NCI-H510A (cell line): ENCODE measurements at places on chromosomes 3 and 15.

DNA sequence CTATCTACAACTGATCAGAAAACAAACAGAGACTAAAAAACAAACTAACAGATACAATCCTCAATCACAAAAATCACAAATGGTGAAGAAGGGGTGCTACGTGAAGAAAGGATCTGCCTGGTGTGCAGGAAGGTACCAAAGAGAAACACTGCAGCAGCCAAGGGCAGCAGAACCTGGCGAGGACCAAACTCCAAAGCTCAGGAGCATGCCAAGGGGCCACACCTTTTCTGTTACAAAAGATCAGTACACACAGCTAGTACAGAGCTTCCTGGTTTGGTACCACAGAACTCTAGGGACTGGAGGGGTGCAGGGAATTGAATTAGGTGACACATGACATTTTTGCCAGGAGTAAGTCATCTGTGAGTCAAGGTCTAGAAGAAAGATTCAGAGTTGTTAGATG lies 107.4 kb upstream of the GRM7 start:
- no peak for DNase-seq

DNA sequence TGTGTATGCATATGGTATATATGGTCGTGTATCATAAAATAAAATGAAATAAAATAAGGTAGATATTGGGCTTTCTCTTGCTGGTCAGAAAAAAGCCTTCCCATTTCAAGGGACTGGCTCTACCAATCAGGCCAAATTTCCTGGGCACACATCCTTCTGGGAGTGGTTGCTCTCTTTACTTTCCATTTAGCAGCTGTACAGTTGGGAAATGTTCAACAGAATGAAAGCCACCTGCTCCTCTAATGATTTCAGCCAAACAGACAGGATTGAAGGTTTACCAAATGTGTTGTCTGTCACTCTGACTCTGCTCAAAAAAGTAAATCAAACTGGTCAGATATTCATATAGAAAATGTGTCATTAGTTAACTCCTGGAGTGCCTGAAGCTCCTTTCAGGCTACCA lies 380.4 kb downstream of the ROBO2 start:
- no peak for DNase-seq

DNA sequence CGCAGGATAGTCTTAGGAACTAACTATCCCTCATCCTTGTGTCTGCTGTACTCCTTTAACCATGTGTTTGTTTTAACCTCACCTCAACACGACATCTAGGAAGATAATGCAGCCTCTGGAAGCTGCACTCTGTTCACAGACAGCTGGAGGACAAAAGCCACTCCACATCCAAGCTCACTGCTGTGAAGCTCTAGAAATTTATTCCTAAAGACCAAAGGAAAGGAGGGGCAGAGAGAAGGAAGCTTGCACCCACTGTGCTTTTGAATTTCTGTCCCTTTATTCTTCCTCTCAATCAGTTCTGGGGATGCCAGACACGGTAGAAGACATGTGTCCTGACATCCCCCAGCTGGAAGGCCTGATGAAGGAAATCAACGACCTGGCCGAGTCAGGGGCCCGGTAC lies 182.9 kb upstream of the CHRM5 start:
- no peak for DNase-seq

- DNase-seq, result no peak
Observed at GRCh38 chr3:59877263-59878037, 827.6 kb upstream of the CFAP20DC start.

GRCh38 chr3:9749296-9749644 lies 482 bp upstream of the OGG1 start:
- no peak for DNase-seq

DNA sequence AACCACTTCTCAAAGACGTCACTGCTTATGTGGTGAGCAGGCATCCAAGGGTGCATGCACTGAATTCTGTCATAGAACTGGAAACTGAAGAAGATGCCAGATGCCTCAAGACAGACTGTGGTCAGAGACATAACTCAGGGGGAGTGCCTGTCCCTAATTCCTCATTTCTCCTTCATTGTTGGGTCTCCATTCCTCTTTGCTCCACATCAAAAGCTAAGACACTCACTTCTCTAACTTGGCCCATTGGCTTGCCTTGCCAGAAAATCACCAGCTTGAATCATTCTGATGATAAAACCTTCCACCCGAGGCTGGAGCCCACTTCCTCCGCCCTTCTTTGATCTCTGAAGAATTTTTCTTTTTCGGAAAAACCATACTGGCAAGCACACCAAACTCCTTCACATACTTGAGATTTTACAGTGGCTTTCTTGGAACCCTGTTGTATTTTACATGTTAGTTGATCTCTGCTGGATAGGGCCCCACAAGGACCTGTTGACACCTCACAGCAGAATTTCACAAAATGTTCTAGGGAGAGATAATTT lies 69.9 kb downstream of the COL8A1 start:
- no peak for DNase-seq

DNA sequence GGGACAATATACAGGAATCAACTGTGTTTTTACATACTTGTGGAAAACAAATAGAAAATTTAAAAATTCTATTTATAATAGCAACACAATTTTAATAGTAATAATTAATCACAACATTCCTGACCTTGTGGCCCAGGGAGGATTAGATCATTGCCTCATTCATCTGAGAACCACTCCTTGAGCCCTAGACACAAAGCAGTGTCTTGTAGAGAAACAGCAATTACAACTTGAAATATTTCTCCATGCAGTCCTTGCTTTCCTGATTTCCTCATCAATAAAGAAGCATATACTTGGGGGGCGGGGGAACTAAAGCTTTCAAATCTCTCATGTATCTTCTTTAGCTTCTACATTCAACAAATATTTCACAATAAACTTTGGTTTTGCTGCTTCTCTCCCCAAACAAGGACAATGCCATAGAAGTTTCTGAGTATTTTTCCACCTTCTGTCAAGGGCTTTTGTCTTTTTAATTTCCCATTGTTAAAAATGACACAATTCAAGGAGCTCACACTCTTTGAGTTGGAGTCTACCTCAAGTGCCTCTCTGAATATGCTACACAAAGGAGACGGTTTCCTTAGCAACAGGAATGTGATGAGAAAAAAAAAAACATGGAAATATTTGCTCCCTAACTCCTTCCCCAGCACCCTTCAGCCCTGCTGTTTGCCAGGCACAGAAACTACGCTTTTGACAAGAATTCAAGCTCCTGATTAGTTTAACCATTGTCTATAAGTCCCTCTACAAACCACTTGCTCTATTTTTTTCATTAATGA lies 118.8 kb downstream of the ARPP21 start:
- DNase-seq, result no peak

- no peak for DNase-seq
Observed at GRCh38 chr15:99100245-99101173, 4.4 kb upstream of the SYNM start.

DNA sequence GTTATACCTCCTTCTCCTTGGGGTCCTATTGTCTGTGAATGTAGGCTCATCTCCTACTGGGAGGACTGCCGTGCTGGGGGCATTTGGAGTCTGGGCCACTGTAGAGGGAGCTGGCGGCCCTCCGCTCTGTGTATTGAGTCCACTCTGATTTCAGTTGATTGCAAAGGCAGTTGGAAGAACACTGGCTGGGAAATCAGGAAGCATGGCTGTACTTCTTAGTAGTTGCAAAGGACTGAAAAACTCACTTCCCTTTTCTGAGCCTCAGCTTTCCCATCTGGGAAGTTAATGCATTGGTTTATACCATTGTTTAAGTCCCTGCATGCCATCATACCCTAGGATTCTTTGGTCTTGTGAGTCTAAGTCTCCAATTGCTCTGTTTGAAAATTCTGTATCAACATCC lies 46.7 kb downstream of the TMED3 start:
- no peak for DNase-seq

- DNase-seq, result no peak
Observed at GRCh38 chr3:62046326-62046725, 327.0 kb downstream of the FEZF2 start.

DNA sequence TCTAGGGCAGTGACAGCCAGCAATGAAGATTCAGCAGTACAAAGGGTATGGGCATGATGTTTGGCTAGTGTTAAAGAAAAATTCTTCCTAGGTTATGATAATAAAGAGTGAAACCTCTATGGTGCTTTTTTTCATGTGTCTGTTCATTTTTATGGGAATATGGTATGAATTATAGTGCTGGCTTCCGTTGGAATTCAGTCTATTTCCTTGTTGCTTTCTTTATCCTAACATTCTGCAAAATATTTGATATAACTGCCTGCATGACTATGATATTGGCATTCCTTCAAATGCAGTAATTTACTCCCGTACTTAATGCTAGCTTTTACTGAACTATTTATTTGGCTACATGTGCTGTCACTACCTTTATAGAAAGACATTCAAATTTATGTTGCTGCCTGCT lies 57.6 kb upstream of the ATP11B start:
- DNase-seq, result no peak

DNA sequence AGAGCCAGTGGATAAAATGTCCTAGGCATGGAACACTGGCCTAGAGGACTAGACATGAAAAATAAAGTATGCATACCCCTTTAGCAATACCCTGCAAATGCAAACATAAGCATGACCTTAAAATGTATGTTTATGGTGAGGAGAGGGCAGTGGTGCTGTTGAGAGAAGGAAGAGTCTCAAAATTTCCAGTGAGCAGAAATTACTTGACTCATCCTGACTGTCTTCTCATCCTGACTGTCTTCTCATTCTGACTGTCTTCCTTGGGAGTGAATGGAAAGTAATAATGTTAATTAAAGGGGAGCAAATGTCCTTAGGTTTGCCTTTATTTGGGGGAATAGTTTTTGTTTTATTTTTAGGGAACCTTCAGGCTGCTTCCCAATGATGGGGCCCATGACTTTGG lies 121.5 kb upstream of the GALNT15 start:
- no peak for DNase-seq

DNA sequence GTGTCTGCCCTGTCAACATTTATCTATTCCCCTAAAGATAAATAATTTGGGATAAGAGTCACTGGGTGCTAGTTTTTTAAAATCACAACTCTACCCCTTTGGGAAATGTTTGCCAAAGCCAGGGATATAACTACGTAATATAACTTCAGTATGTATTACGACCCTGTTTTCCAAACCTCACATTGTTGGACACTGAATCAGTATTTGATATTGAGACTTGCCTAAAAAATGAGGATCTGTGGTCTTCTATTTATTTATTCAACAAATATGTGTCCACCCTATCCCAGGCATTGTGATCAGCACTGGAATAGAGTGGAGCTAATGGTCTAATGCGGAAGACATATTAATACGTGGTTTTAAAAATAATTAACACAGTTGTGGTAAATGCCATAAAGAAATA lies 4.5 kb upstream of the MGA start:
- no peak for DNase-seq

DNA sequence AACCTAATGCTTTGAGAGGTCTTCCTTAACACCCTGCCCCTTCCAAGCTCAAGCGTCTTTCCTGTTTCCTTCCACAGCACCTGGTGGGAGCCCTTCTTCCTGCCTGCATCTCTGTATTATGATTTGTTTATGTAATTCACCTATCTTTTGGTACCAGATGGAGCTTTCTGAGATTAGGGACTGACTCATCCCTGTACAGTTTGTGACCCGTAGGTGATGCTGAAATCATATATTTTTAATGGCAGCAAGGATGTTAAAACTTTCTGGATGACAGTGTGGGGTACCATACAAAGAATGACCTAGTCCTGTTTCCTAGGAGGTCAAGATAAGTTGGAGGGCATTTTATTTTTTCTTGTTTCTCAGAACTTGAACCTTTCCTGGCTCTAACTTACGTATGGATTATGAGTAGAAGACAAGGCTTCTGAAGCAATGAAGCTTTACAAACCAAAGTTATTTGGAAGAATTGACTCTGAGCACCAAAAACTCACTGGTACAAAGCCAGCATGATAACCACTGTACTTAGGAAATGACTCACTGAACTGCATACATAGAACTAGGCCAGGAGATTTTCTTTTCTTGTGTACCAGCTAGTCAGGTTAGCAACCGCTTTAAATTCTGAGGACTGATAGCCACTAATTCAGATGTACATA lies 46.6 kb downstream of the HHLA2 start:
- no peak for DNase-seq

DNA sequence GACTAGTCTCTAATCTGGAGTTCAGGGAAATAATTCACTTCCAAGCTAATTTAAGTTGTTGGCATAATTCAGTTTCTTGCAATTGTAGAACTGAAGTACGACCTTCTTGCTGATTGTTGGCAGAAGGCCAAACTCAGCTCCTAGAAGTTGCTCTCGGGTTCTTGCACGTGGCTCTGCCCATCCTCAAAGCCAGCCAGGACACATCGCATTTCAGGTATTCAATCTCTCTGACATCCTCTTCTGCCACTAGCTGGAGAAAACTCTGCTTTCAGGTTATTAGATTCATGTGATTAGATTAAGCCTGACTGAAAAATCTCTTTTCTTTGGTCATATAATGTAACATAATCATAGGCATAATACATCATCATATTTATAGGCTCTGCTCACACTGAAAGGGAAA lies 362.0 kb downstream of the ZPLD1 start:
- DNase-seq, result no peak

GRCh38 chr3:106386050-106386449 lies 517.2 kb upstream of the CBLB start:
- no peak for DNase-seq

GRCh38 chr3:69747511-69748258 lies 8.4 kb downstream of the MITF start:
- no peak for DNase-seq

DNA sequence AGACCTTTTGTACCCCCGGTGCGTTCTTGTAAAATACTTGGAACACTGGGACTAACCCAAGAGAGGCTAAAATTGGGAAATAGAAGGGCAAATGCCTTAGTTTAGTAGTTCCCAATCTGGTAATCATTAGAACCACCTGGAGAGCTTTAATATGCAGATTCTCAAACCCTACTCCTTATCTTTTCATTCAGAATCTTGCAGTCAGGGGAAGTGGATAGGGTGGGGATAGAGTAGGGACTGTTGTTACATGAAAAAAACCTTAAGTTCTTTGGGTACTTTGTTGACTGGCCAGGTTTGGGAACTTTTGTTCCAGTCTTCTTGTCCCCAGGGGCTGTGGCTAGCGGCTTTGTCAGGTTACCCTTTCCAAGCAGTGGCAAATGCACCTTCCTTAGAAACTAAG lies 15.9 kb downstream of the MAPKBP1 start:
- DNase-seq, result no peak

DNA sequence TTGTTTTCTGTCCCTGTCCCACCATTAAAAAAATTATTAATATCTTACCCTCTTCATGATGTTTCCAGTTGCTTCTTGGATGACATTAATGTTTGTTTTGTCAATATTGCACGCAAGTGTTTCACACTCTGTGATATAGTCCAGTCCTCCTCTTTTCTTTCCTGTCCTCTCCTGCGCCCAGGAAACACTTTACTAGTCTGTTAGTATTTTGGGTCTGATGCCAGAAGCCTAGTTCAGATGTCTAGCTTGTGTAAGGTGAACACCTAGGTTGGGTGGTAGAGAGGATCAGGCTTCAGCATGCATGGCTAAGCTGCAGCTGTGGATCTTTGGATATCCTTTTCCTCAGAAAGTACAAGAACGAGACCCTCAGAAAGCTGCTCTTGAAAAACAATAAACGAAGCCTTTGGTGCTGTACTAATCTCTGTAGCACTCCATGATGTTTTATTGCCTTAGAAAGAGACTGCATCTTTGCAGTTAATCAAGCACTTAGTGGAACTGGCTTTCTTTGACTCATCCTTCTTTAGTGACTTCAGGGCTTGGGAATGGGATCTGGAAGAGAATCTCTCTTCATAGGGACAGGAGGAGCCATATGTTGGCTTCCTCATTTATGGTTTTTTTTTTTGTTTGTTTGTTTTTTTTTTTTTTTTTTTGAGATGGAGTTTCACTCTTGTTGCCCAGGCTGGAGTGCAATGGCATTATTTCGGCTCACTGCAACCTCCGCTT lies 253.4 kb downstream of the LPP start:
- DNase-seq, result no peak

- DNase-seq, result no peak
Observed at GRCh38 chr3:181313335-181313734, 323.8 kb upstream of the DNAJC19 start.
